ENCODE measurements at places on chromosomes 1 and 21. TPM values are rescaled to one million over a fixed set of nuclear protein-coding genes. Genes with fewer than 3 reads are reported as not detected.

DNA sequence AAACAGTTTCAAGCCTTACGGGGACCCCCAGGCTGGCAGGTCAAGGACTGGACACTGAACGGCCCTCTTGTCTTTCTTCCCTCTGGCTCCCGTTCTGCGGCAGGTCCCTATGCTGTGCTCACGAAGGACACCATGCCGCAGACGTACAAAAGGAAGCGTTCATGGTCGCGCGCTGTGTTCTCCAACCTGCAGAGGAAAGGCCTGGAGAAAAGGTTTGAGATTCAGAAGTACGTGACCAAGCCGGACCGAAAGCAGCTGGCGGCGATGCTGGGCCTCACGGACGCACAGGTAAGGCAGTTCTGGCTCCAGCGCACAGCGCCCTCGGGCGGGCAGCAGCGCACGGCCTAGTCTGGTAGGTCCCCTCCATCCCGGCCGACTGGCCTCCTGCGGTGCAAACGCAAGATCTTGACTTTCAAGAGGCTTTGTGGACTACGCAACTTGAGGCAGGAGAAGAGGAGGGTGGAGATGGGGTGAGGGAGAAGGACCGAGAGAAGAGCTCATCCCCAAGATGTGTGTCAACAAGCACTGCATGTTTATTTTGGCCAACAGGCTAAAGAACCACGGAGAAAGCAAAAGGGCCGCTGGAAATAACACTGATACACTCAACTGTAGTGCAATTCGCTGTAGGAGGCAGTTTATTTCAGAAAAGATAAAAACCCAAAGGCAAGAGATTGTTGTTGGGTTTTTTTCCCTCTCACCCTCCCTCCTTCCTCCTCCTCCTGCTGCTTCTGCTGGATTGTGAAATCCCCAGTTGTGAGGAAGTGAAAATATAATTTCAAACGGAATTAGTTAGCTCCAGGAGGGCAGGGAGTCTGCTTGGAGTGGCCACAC is 3.0 kb downstream of the HLX start:
- H3K4me3 ChIP-seq: no peak overlapping the region
- peaks cover 28% of the 10 kb centered on the region for H3K4me1 ChIP-seq
- no peak overlapping the region for H3K27ac ChIP-seq
- peaks cover 4% of the 10 kb centered on the region for H3K36me3 ChIP-seq

DNA sequence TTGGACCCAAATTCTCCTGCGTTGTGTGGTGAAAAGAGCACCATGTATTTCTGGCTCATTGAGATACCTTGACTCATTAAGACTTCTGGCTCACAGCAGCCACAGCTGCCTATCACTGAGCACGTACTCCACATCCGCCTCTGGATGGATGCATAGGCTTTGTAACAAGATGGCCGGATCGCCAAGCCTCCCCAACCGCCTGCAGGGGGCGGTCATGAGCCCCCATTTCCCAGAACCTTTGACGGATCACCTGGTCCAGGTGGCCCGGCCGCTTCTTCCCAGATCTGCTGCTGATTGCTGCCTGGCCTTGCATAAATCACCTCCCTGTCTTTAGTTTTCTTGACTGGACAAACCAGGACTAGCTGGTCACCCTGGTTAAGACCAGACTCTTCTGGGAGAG is 156.5 kb upstream of the KLHDC7A start:
- no peaks in the 10 kb centered on the region for H3K27me3 ChIP-seq
- no peaks in the 10 kb centered on the region for H3K36me3 ChIP-seq
- no peak overlapping the region for H3K4me3 ChIP-seq
- no peak overlapping the region for H3K27ac ChIP-seq
- no peaks in the 10 kb centered on the region for H3K4me1 ChIP-seq

DNA sequence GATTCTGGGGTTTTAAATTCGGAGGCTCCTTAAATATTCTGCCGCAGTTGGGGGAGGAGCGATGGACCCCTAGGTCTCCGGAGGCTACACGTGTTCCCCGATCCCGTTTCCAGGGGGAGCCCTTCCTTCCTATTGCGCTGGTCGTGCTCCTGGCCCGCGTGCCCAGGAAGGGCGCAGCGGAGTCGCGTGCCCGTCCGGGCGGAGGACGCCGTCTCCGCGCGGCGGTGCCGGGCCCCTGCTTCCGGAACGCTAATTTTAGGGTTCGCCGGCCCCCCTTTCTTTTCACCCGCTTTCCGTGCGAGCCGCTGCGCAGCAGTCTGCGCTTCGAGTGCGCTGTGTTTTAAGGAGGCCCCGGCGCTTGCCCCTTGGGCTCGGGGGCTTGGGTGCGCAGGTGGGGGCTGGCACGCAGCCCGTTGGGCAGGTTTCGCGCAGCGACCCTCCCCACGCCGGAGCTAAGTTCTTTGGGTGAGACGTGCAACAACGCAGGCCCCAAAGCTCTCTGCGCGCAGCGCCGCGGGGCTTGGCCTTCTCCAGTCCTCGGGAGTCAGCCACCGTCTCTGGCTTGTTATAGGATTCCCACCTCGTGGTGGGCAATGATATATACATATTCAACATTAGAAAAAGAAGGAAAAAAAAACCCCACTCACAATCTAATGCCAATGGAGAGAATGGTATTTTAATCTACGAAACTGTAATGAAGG is 43.5 kb upstream of the DNAJC6 start:
- peak overlapping the region; percentile 51 for H3K27ac ChIP-seq
- peaks cover 21% of the 10 kb centered on the region for H3K4me1 ChIP-seq
- H3K27me3 ChIP-seq: peaks cover 45% of the 10 kb centered on the region
- H3K4me3 ChIP-seq: peak overlapping the region; percentile 65

DNA sequence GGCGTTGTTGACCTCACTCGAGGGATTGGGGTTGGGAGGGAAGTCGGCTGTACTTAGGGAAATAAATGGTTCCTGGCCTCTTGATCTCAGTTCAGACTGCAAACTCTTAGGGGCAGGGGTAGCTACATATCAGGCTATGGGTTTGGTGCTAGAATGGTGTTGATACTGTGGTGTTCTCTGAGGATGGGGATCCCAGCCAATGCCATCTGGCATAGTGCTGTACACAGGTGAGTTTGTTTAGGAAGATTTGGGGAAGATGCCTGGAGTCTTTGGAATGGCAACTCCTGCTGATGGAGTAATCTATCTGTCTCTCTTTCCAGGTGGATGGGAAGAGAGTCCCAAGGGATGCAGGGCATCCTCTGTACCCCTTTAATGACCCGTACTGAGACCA is 14.3 kb upstream of the NASP start:
- H3K4me3 ChIP-seq: no peak overlapping the region
- peaks cover 20% of the 10 kb centered on the region for H3K36me3 ChIP-seq
- H3K27ac ChIP-seq: peak overlapping the region; percentile 51
- no peaks in the 10 kb centered on the region for H3K4me1 ChIP-seq
- DNase-seq: no peak

DNA sequence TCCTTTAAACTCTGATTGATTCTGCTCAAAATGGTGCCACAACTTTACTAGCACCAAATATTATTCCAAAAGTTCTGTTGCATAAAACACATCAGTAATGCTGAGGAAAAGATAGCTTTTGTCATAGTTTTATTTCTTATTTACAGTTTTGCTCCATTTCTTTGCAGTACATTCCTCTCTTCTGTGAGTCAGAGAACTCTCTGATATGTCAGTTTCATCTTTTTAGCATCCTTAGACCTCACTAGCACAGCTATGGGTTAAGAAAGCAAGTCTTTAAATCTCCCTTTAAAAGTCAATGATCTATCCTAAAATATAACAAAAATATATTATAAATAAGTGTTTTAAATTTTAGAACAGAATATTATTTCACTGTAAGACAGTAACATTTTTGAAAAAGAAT is 356.6 kb upstream of the SNX7 start:
- DNase-seq: no peak
- no peak overlapping the region for H3K27ac ChIP-seq
- no peaks in the 10 kb centered on the region for H3K27me3 ChIP-seq
- no peaks in the 10 kb centered on the region for H3K36me3 ChIP-seq

GRCh38 chr1:33460947-33461629 is 11.4 kb upstream of the ZSCAN20 start:
- H3K36me3 ChIP-seq: no peaks in the 10 kb centered on the region
- no peak overlapping the region for H3K4me3 ChIP-seq
- DNase-seq: no peak
- H3K27ac ChIP-seq: no peak overlapping the region
- H3K27me3 ChIP-seq: peaks cover 6% of the 10 kb centered on the region

Gene TMIGD3
- not detected for total RNA-seq

Gene SERPINC1
- 0.17 TPM for total RNA-seq

Gene CELA3B
- total RNA-seq: not detected

DNA sequence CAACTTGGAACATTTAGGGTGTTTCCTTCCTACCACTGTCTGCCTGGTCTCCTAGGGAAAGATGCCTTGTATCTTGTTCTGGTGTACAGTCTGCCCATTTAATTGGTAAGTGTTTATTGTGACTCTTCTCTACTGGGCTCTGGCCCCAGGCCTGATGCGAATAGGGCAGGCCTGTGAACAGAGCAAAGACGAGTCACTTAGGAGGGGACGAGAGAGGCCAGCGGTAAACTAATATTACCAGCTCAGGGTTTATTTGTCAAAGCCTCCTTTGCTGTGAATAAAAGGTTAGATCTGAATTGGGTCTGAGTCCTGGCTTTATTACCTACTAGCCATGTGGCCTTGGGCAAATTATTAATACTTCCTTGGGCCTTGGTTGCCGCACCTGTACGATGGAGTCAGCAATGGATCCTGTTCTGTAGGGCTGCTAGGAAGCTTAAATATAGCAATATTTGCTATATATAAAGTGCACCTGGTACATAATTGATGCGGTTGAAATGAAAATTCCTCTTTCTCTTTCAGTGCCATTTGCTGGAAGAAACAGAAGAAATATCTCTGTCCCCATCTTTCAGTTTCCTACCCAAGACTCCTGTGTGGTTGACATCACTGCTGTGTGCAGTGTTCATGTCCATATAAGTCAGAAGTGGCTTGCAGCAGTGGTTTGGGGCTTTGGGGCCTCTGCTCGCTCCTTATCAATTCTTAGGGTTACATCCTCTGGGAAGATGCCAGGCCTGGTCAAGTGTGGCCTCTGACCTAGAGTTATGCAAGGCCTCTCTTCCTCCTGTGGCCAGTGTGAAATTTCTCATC is 32.4 kb downstream of the MAPKAPK2 start:
- H3K4me1 ChIP-seq: peaks cover 78% of the 10 kb centered on the region
- H3K4me3 ChIP-seq: no peak overlapping the region
- H3K36me3 ChIP-seq: peaks cover 4% of the 10 kb centered on the region
- H3K27me3 ChIP-seq: no peaks in the 10 kb centered on the region
- H3K27ac ChIP-seq: peak overlapping the region; percentile 82

Gene BARHL2
- not detected for total RNA-seq

DNA sequence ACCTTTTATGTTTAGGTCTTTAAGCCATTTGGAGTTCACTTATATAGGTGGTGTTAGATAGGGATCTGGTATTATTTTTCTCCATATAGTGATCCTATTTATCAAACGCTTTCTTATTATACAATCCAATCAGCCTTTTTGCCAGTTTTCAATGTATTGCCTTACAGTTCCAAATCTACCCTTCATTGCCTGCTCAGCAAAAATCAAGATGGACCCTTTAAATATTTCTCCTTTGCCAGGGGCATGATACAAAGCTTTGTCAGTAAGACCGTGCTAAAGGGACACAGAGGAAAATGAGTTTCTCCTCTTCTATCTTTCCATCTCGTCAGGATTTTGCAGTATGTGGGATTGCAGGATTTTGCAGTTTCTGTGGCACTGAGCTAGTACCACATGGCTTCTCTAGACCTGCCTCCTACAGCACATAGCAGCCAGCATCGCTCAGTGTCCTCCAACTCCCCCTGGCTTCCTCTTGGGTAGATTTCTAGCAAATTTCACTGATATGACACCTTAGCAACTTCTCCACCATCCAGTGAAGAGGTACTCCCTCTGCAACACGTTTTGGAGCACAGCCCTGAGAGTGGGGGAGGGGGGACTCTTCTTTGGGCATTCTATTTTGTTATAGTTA is 22.5 kb upstream of the CAP1 start:
- peaks cover 5% of the 10 kb centered on the region for H3K27me3 ChIP-seq
- no peak overlapping the region for H3K27ac ChIP-seq
- no peak for DNase-seq

DNA sequence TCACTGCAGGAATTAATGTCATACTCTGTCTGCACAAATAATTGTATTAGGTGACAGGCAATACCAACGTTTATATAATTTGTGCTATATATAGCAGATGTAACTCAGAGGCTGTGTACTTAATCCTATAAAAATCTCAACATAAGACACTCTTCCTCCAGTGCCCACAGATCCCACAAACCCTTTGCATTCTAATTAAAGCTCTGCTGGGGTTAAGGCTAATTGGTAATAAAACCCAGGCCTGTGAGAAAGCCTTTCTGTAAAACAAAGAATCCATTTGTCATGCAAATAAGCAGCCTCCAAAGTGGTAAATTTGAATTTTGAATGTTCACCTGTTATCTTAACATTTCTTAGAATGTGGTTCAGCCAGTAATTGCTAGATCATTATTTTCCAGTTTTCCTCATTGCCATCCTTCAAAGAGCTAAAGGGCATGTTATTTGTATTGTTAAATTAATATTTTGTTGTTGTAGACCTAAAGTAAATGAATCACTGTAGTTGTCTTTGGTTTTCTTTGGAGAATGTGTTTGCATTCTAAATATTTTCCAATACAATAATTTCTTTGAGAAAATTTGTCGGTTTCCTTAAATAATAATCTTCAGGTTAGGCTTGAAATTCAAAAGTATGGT is 46.3 kb upstream of the PRDX6 start:
- no peak overlapping the region for H3K4me3 ChIP-seq
- H3K27me3 ChIP-seq: no peaks in the 10 kb centered on the region
- peak overlapping the region; percentile 81 for H3K27ac ChIP-seq
- DNase-seq: no peak
- peaks cover 28% of the 10 kb centered on the region for H3K4me1 ChIP-seq

GRCh38 chr1:230011333-230012092 is 55.5 kb upstream of the GALNT2 start:
- H3K4me1 ChIP-seq: no peaks in the 10 kb centered on the region
- no peak overlapping the region for H3K27ac ChIP-seq
- no peaks in the 10 kb centered on the region for H3K36me3 ChIP-seq

- H3K27ac ChIP-seq: no peak overlapping the region
- H3K27me3 ChIP-seq: no peaks in the 10 kb centered on the region
- DNase-seq: no peak
- no peak overlapping the region for H3K4me3 ChIP-seq
Measured at GRCh38 chr1:9853249-9853595, 29.5 kb upstream of the CLSTN1 start.

- peaks cover 83% of the 10 kb centered on the region for H3K27me3 ChIP-seq
- H3K27ac ChIP-seq: no peak within 1 kb of the TSS
- no peak for DNase-seq
- H3K36me3 ChIP-seq: no peaks in the 10 kb centered on the region
- peaks cover 2% of the 10 kb centered on the region for H3K4me1 ChIP-seq
Measured at GRCh38 chr1:165355977-165356811, at the start of gene LMX1A. LMX1A (minus strand) TSS chr1:165356715; CDS start chr1:165355559, 1,156 bp downstream.

Gene SHISAL2A
- 8.2 TPM for total RNA-seq

All from activated CD4-positive, alpha-beta T cell treated with anti-CD3 and anti-CD28 coated beads, Interleukin-2, amount 10 ng/mL, durations not matched to agents 7 days and 5 days (primary cell).